ENCODE measurements at places on chromosomes 2 and 18.

GRCh38 chr2:191675807-191676721, 1.9 kb upstream of the NABP1 start:
- peak; percentile 45 for DNase-seq

DNA sequence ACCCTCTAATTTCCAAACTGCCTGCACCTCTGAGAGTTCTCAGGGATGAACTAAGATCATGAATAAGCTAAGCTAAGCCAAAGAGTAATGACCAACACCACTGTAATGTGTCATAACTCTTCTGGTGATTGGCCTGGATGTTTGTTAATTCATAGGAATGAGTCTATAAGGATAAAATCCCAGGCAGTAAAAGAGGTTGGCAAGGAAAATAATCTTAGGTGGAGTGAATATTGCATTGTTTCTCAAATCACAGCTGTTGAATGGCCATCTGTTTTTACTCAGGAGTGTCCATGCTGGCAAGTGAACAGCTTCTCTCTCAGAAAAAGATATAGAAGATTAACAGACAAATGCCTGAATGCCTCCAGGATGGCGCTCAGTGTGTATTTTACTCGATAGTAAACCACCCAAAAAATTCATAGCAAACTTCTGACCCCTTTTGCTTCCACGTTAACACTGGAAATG, 60.8 kb upstream of the GLS start:
- DNase-seq, result no peak

DNA sequence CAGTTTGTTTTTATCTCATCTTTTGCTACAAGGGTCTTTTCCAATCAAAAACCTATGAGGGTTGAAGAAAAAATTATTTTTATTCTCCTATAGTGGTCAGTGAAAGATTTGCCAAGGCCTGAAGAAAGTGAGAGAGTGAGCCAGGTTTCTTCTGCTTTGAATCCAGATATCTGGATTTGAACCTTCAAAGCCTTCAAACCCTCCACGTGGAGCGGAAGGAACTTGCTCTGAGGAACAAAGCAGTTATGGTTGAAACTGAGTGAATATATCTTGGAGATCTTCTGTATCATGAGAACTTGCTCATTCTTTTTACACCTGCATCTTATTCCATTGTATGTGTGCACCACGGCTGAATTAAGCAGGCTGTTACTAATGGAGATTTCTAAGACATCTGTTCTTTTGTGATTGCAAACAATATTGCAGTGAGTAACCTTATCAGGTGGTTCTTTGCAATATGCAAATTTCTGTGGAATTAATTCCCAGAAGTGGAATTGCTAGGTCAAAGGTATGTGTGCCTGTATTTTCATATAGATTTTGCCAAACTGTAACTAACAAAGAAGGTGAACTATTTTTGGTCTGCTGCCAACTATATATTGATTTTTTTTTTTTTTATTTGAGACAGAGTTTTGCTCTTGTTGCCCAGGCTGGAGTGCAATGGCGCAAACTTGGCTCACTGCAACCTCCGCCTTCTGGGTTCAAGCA, 147.9 kb downstream of the B3GNT2 start:
- no peak for DNase-seq

- DNase-seq, result no peak
These were observed 45.6 kb upstream of the ITGAV start for GRCh38 chr2:186544255-186544675.

Data from effector memory CD4-positive, alpha-beta T cell (primary cell).